Left hindlimb (tissue), 1 donor: ENCODE measurements at places on chromosomes 3 and 15.

GRCh38 chr3:61612211-61613194 is 51.1 kb downstream of the PTPRG start:
- DNase-seq, result no peak

GRCh38 chr3:136954980-136955780 is 2.6 kb upstream of the IL20RB start:
- no peak for DNase-seq

GRCh38 chr15:85649372-85649771 is 145.4 kb downstream of the KLHL25 start:
- no peak for DNase-seq

DNA sequence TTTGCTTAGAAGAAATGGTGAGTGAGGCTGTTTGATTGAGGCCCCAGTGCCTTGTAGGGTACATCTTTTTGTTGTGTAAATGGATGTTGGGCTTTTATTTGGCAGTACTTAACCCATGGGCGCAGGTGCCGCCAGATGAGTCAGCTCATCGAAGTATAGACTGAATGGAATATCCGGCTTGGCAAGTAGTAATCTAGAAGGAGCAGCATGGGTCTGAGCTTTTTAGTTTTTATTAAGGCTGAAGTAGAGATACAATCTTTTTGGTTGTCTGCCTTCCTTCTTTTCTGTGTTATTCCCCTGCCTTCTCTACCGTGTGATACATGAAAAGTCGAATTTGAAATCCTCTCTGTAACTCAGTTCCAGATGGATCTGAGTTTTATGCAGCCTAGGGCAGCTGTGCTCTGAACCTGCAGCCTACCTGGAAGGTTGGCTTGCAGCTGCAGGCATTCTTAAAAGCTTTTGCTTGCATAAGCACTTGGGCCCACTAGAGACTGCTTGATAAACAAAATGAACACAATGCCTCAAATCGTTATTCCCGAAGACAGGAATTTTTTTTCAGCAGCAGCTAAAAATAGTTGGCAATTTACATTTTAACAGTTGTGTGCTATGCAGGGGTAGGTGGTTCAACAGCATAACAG is 177.5 kb upstream of the CGNL1 start:
- DNase-seq, result no peak

- no peak for DNase-seq
Observed at GRCh38 chr3:127551178-127551577, 39.4 kb downstream of the TPRA1 start.

DNA sequence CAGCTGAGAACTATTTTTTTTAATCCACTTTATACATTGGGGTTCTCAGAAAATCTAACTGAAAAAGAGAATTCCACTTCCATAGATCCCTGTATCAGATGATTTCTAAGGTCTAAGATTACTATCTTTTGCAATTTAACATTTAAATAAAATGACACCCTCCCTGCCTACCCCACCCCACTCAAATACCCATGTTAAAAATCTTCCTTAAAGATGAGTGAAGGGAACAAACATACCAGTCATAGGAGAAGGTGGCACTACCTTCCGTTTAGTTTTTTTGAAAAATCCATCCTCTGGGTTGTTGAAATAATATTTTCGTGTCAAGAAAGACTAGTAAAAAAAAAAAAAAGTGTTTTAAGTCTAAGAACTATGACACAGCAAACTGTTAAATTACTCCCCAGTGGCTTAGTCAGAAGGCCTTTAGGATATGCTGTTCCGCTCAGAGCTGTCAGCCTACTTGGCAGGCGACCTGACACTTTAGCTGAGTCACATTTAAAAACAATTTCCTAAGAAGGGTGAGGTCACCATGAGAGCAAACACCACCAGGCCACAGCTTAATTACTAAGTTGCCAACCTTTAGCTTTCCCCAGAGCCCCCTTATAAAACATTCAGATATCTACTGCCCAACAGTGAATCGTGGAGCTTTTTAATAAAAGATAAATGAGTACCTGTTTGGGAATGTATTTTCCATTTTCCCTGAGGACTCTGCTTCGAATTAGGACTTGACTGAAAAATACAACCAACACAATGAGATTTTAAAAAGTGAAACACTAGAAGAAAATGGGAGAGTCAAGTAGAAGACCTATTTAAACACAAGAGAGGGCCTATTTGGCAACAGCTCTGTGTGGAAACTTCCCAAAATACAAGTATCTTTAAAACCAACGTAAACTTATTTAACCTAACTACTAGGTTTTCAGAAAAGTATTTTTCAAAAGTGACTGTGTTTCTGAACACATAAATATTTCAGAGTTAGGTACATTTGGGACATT is 9.6 kb downstream of the EMC3 start:
- no peak for DNase-seq

DNA sequence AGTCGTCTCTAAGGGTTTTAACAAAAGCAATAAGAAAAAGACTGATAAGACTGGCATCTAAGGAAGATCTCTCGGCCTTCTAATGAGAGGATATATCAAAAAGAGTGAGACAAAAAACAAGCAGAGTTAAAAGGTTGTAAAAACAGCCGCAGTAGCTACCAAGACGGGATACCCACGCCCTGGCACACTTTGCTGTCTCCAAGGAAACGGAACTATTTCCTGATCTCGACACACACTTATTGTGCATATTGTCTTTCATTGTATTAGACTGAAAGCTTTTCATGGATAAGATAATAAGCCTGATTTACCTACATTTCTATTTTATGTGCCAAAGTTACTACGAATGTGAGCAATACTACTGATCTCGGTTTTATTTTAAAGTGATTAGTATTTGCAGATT is 161.5 kb upstream of the MCTP2 start:
- no peak for DNase-seq

DNA sequence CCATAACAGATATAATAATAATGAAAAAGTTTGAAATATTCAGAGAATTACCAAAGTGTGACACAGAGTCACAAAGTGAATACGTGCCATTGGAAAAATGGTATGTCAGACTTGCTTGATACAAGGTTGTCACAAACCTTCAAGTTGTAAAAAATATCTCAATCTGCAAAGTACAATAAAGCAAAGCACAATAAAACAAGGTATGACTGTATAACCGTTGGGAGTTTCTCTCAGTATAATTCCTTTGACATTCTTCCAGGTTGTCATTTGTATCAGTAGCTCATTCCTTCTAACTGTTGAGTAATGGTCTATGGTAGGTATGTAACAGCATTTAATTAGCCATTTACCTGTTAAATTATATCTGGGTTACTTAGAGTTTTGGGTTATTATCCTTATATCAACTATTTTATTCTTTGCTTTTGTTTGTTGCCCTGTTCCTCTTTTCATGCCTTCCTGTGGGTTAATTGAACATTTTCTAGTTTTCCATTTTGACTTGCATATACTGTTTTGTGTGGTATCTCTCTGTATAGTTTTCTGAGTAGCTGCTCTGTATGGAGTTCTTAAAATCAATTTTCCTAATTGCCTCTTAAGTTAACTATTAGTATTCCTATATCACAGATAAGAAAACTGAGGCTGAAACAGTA is 112.5 kb downstream of the SUCNR1 start:
- no peak for DNase-seq

- DNase-seq, result no peak
Observed at GRCh38 chr15:96867992-96868391, 537.5 kb downstream of the NR2F2 start.

- no peak for DNase-seq
Observed at GRCh38 chr15:72782274-72783003, 1.1 kb downstream of the ADPGK start.

DNA sequence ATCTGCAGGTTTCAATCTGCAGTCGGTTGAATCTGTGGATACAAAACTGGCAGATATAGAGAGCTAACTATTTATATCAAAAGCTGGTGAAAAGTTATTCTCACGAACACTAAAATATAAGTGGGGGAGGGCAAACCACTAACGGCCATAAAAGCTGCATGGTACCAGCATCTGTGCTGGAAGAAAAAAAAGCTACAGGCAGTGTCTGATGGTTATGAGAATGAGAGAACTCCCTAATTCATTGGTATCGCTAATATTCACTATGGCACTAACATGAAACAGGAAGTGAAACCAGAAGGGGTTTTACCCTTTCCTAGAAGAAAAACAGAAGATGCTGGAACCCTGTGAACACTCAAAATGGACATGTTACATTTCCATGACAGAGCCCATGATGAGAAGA is 15.9 kb downstream of the CEP70 start:
- no peak for DNase-seq

- no peak for DNase-seq
Observed at GRCh38 chr3:52614689-52615088, 71.0 kb downstream of the PBRM1 start.

- DNase-seq, result peak; percentile 74
Observed at GRCh38 chr3:186108106-186108940, 566 bp downstream of the ETV5 start.

GRCh38 chr3:122251428-122251827 is 68.0 kb downstream of the CASR start:
- no peak for DNase-seq

DNA sequence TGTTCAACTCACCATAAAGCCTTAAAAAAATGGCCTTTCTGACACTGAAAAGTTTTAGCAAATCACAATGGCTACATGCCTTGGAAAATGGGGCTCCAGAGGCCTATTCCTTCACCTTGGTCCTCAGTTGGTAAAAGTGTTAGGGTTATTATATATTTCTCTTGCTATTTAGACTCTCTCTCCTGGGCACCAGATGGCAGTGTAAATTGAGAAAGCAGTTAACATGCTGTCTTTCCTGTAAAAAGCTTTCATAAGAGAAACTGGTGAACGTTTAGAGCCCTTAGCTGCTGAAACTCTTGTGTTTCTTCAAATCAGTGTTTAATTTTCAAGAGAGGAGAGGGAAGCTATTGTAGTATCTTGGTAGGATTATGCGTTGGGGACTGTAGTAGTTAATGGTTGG is 89.9 kb downstream of the LRTM1 start:
- DNase-seq, result no peak

GRCh38 chr15:92889390-92890107 is 10.6 kb upstream of the CHD2 start:
- no peak for DNase-seq

GRCh38 chr15:85421116-85421925 is 40.9 kb downstream of the AKAP13 start:
- DNase-seq, result no peak

DNA sequence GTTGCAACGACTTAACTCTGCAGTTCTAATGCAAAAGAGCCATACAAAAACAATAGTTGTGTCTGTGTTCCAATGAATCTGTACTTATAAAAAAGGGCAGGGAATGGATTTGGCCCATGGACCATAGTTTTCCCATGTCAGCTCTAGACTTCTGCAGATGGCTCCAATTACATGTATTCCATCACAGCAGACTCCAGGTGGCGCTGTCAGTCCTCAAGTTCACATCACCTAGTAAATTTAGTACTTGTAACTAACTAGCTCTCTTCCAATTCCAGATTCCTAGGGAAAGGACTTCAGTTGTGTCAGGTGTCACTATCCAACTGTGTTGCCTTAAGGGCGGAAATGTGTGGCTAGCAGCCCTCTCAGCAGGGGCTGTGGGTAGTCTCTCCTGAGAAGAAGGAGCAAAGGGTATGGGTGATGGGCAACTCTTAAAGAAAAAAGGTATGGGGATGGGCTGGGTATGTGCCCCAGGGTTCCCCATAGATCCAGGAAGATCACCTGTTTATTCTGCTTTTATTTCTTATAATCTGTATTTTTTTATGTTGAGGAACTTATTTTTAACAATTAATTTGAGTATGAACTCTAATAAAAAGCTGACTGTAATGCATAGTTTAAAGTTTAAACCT is 36.2 kb downstream of the BBS4 start:
- peak; percentile 51 for DNase-seq

GRCh38 chr15:47288794-47289193 is 428.5 kb upstream of the SEMA6D start:
- DNase-seq, result no peak

- DNase-seq, result no peak
Observed at GRCh38 chr3:188824566-188824965, 347.2 kb upstream of the TPRG1 start.

- no peak for DNase-seq
Observed at GRCh38 chr3:174846055-174846454, 13.1 kb upstream of the NAALADL2 start.

DNA sequence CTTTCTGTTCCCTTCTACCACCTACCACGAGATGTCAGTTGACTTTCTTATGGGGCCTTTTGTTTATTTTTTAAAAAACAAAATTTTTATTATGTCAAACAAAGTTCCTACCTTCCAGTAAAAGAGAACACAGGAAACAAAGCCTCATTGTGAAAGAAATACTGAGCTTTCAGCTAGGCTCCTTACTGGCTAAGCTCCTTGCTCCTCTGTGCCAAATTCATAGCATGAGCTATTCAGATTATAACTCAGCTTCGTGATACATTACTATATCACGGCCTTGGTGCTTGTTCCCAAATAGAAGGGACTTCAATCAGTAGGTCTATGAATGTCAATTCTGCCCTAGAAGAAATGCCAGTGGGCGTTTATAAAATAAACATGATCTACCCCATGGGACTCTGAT is 145.8 kb upstream of the CHRM5 start:
- no peak for DNase-seq

GRCh38 chr3:9384141-9384828 is 13.1 kb upstream of the SETD5 start:
- no peak for DNase-seq

GRCh38 chr3:64861684-64862083 is 173.9 kb upstream of the ADAMTS9 start:
- DNase-seq, result no peak

- no peak for DNase-seq
Observed at GRCh38 chr15:90838544-90838943, 29.8 kb upstream of the FURIN start.

GRCh38 chr3:184426691-184427141 is 46.9 kb downstream of the CHRD start:
- peak; percentile 70 for DNase-seq

DNA sequence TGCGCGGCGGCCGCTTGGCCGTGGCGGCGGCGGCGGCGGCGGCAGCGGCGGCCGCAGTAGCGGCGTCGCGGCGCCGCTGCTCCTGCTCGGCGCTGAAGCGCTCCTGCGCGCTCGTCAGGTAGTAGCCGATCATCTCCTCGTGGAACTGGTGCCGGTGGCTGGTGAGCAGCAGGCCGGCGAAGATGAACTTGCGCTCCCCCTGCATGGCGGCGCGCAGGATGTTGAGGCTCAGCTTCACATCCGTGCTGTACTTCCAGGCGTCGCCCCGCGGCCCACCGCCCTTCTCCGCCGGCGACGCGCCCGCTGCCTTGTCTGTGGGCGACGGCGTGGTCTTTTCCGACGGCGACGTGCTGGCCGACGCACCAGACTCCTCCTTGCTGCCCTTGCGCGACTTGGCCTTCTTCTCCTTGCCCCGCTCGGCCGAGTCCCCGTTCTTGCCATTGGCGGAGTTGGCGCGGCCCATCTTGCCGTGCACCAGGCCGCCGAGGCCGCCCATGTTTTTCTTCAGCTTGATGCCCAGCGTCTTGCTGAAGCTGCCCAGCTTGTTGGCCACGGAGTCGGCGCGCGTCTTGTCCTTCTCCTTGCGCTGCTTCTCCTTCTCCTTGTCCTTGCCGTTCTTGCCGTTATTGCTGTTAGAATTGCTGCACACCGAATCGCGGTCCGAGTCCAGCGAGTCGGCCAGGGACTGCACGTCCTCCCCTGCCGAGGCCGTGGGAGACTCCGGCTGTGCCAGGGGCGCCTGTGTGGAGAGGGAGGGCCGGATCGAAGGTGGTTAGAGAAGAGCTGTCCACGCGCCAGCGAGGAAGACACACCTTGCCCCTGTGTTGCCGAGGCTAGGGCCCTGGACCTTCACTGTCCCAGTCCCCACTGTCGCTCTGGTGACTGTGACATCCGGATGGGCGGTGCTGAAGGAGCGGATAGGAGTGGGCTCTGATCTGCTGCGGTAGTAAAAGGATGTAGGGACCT is 157.6 kb downstream of the KLF13 start:
- no peak for DNase-seq
